ENCODE measurements at places on chromosomes 1 and 21. TPM values are rescaled to one million over a fixed set of nuclear protein-coding genes. Genes with fewer than 3 reads are reported as not detected.

Gene FHAD1
- total RNA-seq, result 4.6 TPM

Gene RCSD1
- total RNA-seq, result 0.29 TPM

Gene ALG6
- total RNA-seq, result 19.5 TPM

Gene ETV3L
- total RNA-seq, result not detected

Gene DPM3
- 37.4 TPM for total RNA-seq

Gene FAM131C
- total RNA-seq, result 1.1 TPM

Gene CFHR3
- total RNA-seq, result 0.03 TPM

Gene ITGB2
- total RNA-seq, result 0.19 TPM

Gene CFAP45
- 2.4 TPM for total RNA-seq

Gene AJAP1
- not detected for total RNA-seq

Gene CENPS
- total RNA-seq, result 11.6 TPM
